CD4-positive, alpha-beta memory T cell (primary cell): ENCODE measurements at places on chromosomes 1 and 21. TPM values are rescaled to one million over a fixed set of nuclear protein-coding genes. Genes with fewer than 3 reads are reported as not detected.

The S100A12 gene
- not detected for total RNA-seq

DNA sequence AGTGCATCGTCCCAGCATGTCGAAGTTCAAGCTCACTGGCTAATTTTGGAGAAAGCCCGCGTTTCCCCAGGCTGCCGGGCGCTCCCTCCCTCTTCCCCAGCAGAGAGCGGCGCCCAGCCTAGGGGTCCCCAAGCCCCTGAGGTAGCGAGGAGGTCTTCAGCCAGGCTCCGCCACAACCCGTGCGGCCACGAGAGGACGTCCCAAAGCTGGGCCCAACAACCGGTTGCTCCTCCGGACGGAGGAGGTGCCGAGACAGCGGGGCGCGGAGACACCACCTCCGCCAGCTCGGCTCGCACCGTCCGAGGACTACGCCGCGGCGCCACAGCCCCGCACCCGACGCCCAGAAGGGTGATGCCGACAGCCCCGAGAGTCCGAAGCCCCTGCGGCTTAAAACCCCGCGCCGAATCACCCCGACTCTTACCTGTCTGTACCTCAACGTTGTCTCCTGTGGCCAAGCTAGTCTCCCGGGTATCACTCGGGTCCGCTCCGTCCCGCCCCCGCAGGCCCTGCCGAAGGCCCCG is at the start of gene DENND2C:
DENND2C (minus strand) TSS at position 488 of the 521 bp plus-strand sequence. CDS start 44,065 bp downstream, outside the sequence.
- DNase-seq = no peak

DNA sequence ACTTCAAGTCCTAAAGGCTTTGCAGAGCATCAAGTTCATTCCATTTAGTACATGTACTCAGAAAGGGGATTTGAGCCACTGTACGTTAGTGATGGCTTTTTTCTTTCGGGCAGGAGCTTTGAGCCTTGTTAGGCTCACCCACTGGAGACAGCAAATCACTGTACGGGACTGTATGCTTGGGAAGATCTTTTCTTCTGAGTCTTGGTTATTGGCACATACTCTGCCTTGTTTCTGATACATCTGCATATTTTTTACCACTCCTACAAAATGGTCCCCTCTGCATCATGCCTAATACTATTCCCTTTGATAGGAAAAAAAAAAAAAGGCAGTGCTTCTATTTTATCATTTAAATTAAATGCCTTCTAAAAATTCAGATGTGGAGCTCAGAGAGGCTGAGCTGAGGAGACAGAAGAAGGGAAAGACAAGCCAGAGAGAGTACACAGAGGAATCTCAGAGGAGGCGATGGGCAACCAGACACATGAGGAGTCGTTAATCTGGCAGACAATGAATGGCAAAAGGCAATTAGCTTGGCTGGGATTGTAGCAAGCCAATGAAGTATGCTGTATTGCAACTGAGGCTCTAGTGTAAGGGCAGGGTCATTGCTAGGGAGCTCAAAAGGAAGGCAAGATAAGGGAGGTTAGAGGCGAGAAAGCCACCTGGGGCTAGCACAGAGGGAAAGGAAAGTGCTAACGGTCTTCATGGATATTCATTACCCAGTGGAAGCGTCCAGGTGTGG is 39.4 kb downstream of the PHC2 start:
- DNase-seq = no peak

- no peak for DNase-seq
These were observed 993.8 kb upstream of the NCAM2 start for GRCh38 chr21:20004367-20004766.

GRCh38 chr1:76070538-76070937 is 4.0 kb upstream of the ST6GALNAC3 start:
- no peak for DNase-seq

- DNase-seq = no peak
These were observed 378.9 kb downstream of the PLPP3 start for GRCh38 chr1:56200442-56200841.
